ENCODE measurements at places on chromosomes 2 and 18.
A peak's percentile ranks its signal among the peaks of the same experiment; 100 is the strongest.

DNA sequence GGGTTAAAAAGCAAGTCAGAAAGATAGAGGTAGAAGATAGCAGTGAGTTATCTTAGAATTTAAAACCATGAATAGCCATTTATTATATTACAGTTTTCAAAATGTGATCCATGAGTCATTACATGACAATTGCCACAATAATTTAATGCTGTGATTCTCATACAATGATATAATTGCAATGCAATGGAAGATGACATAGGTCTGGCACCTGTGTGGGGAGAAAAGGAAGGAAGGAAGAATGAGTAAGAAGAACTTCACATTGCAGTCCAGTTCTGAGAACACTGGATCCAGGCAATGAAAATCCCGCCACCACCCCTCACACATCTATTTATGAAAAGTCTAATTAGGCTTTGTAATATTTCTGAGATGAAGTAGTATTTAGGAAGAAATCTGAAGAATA, 738.1 kb upstream of the LINC00305 start:
- no peak for DNase-seq

- DNase-seq = no peak
Observed at GRCh38 chr2:54770211-54770610, 46.7 kb downstream of the EML6 start.

DNA sequence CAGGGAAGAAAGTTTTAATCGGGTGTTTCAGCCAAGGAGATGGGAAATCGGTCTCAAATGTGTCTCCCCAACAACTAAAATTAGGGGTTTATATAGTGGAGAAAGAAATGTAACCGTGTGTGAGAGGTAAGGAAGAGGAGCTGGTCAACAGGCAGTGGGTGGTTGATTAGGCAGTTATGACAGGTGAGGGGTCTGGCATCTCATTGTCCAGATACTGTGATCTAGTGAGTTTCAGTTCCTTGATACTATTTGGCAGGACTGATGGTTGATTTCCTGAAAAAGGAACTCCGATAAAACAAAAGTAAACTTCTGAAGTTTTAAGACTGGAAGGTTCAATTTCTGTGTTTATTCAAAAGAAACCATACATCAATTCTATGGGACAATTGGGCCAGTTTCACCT, 197.9 kb downstream of the LPIN1 start:
- DNase-seq = no peak

- DNase-seq = no peak
Observed at GRCh38 chr2:83584672-83585071, 874.4 kb downstream of the SUCLG1 start.

DNA sequence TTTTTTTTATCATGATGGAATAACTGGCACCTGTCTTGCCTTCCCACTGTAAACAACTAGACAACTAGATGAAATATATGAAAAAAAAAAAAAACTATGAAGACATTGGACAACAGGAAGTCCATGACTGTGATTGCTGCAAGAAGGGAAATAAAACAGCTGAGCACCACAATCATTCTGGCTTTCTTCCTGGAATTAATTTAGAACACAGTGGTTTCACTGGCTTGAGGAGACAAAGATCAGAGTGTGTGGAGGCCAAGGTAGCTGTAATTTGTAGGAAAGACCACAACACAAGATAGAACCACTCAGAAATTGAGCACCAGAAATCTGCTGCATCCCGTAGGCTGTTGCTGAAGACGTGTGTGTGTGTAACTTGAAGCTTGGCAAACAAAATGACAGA, 121.1 kb upstream of the PID1 start:
- no peak for DNase-seq

GRCh38 chr18:55246278-55246677, 287.0 kb upstream of the CCDC68 start:
- DNase-seq = no peak

DNA sequence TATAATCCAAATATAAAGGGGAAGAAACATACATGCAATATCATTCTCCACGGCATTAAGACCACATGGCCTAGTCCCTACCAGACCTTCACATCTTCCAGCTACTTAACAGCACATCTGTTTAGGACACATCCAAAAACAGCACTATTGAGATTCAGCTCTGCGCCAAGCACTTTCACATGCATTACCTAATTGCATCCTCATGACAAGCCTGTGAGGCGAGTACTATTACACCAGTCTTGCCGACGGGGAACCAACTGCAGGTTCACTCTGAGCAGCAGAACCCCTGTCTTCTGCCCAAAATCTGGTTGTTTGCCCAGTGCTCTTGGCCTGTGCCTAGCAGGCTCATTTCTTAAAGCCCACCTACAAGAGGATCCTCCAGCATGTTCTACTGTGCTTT, 66.7 kb downstream of the AAK1 start:
- no peak for DNase-seq

GRCh38 chr2:58512878-58513277, 271.8 kb upstream of the FANCL start:
- no peak for DNase-seq

GRCh38 chr2:96832754-96833507, 10.9 kb downstream of the ANKRD23 start:
- no peak for DNase-seq

- DNase-seq = no peak
Observed at GRCh38 chr2:25071966-25072365, 30.1 kb downstream of the EFR3B start.

DNA sequence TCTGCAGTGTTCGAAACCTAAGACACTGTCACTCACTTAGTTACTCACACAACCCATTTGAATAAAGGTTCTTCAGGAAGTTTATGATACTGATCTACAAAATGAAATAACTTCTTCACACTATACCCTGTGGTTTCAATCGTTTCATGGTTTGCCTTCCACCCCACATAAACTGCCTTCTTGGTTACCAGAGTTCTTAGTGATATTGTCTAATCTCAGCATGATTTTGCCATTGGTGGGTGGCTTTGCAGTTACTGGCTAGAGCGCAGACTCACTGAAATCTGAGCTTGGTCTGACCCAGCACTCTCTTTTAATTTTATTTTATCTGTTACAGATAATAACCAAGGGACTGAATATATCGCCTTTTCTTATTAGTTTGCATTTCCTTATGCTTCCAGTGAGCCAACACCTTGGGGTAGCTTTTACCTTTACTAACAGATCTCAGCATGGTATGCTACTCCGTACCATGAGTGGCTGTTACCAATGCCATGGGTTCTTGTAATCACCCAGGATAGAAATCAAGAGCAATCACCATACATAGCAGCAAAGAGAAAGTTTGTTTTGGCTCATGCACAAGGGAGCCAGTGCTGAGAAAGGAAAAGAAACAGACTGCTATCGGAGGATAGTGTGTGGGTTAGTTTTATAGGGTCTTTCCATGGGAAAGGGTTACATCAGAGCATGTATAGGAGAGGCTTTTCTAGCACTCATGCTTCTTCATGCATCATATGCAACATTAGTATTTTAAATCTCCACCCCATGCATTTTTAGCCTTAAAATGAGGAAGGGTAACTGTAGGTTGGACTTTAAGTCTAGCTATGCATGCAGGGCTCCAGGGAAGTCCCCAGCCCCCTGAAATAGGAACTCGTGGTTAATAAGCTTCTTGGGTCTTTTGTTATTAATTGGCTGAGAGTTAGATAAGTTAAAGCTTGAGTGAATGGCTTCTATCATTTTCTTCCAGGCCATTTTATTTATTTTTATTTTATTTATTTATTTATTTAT, 33.3 kb downstream of the ANXA4 start:
- peak; percentile 49 for DNase-seq

GRCh38 chr18:48446582-48447225, 37.5 kb upstream of the ZBTB7C start:
- DNase-seq = peak; percentile 47

- peak; percentile 40 for DNase-seq
Observed at GRCh38 chr2:168244318-168244717, 3.1 kb downstream of the STK39 start.

DNA sequence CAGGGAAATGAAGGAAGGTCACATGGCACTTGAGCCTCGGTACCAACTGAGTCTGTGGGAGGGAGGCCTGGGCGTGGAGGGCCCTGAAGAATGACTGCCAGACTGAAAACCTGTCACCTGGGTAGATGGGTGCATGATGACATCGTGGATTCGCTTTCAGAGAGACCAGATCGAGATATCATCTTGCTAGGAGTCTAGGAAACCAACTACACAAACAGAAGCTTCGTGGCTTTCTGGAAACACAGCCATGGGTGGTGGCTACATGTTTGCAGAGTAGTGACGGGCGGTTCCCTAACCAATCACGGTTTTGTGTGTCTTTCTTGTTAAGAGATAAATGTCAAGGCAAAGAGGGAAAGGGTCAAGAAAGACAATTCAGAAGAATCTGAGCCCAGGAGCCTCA, 155.0 kb downstream of the EIPR1 start:
- DNase-seq = peak; percentile 85

GRCh38 chr2:139478165-139478914, 698.1 kb upstream of the NXPH2 start:
- DNase-seq = no peak

DNA sequence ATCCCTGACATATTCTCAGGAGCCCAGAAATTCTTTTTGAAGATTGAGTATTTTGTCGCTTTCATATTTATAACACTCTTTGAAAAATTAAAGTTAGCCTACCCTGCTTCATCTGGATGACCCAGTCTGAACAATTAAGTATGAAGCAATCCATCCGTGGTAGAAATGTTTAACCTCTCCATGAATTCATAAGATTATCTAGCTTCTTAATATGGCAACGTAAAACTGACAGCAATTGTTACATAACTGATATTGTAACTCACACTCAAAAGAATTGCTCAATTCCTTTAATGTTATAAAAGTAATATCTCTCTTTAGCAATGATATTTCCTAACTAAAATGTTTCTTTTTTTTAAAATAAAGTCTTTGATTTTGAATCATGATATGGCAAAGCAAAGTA, 7.2 kb upstream of the ABCA12 start:
- no peak for DNase-seq

GRCh38 chr18:71707400-71707799, 836.7 kb downstream of the CBLN2 start:
- DNase-seq = no peak

DNA sequence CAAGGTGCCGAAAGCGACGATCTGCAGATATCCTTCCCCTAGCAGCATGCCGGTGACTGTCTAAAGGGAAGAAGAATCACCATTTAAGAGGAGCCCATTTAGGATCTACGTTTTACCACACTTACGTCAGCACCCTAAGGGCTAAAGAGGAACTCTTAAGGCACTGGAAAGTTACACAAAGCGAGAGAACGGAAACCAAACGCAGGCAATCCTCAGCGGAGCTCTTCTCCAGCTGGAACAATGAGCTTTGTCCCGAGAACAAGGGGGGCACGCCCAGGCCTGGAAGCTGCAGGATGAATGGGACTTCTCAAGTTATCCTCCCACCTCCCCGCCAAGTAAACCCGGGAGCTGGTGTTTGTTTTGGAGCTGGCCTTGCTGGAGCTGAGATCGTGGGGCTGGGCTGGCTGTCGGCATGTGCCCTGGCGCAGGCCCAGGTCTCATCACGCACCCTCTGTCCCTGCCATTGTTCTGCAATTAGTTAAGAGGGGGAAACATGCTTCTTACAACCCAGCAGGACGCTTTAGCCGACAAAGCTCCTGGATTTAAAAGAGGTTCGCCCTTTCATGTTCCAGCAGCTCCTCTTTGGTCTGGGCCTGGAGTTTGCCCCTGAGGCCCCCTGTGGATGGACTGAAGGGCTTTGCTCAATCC, 36.4 kb downstream of the PXDN start:
- no peak for DNase-seq

DNA sequence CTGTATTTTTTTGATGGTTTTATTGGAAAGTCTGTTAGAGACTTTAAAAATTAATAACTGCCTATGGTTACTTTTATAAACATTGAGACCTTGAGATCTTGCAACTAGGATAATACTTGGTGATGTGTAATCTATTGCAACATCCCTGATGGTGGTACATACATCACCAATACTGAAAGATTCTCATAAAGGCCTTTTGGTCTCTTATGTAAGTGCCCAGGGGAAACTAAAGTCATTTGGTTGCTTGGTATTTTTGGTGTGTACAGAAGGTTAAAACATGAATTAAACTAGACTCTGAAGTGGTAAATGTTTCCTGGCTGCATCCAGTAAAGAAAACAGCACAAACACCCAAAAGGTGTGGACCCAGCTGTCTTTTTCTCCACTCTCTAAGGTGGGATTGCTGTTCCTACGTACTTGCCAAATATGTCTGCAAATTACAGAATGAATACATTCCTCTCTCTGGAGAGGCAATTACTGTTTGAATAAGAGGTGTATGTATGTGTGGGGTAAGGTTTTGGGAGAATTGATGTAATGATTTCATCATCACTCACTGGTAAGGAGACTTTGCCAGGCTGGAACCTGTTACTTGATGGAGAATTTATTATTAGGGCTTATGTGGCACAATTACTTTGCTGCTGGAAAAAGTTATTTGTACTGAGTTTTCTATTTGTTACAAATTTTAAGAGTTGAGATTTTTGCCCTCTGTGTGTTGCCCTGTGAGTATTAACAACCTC, 3.6 kb downstream of the B3GNT2 start:
- DNase-seq = no peak

DNA sequence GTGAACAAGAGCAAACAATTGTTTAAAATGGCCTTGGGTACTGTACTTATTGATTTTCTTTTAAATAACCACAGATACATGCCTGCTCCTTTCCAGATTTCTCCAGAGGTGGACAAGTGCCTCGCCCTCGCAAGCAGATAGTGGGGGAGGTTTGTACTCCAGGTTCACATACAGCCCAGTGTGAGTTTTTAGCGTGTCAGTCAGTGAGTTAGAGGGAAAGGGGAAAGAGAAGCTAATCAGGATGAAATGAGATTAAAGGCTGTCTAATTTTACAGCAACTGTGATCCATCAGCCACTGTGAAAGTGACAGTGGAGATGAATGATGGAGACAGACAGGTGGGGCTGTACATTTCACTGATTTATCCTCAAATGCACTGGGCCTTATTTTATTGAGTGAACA, 74.7 kb downstream of the KLHL14 start:
- DNase-seq = no peak

All from central memory CD4-positive, alpha-beta T cell (primary cell).